ENCODE measurements at places on chromosomes 3 and 15. TPM values are rescaled to one million over a fixed set of nuclear protein-coding genes. Genes with fewer than 3 reads are reported as not detected.

GRCh38 chr15:92864127-92864814 lies 35.9 kb upstream of the CHD2 start:
- H3K4me1 ChIP-seq, result no peaks in the 10 kb centered on the region
- no peak overlapping the region for H3K27ac ChIP-seq
- H3K36me3 ChIP-seq, result peaks cover 5% of the 10 kb centered on the region
- no peaks in the 10 kb centered on the region for H3K27me3 ChIP-seq
- DNase-seq, result no peak
- no peak overlapping the region for H3K4me3 ChIP-seq

GRCh38 chr3:100893590-100893989 lies 99.6 kb downstream of the ABI3BP start:
- H3K4me1 ChIP-seq, result no peaks in the 10 kb centered on the region
- DNase-seq, result no peak
- peaks cover 17% of the 10 kb centered on the region for H3K27me3 ChIP-seq
- no peaks in the 10 kb centered on the region for H3K36me3 ChIP-seq

GRCh38 chr3:192834428-192834827 lies 83.2 kb downstream of the MB21D2 start:
- DNase-seq, result no peak
- H3K36me3 ChIP-seq, result peaks cover 8% of the 10 kb centered on the region
- no peaks in the 10 kb centered on the region for H3K27me3 ChIP-seq
- H3K4me3 ChIP-seq, result no peak overlapping the region
- H3K27ac ChIP-seq, result no peak overlapping the region

DNA sequence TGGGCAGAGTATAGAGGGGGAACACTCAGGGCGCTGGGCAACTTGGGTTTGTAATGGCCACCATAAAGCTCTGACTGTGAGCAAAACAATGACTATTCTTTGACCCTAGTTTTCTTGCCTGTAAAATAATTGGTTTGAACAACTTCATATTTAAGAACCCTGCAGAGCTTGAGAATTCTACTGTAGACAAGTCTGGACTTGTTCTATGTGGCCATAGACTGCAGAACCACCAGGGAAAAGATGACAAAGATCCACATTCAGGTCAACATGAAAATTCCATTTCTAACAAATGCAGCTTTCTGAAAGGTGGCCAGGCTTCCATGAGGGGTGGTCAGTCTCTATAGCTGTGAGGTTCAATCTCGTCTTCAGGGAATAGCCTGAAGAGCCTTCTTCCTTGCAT lies 239.4 kb upstream of the LRRN1 start:
- H3K4me1 ChIP-seq, result no peaks in the 10 kb centered on the region
- DNase-seq, result no peak
- H3K36me3 ChIP-seq, result no peaks in the 10 kb centered on the region

DNA sequence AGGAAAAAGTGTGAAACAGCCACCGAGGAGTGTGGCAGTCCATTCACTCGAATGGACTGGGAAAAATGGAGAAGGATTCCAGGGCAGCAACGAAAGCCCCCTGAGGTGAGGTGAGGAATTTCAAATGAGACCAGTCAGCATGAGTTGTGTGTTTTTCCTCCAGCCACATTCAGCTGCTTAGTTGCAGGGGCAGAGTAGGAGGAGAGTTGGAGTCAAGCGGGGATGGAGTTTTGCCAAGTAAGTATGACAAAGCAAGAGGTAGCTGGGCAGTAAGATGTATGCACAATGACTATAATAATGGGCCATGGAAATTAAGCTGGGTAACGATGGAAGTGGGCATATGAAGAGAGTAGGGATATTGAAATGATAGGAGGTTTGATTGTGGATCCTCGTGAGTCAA lies 64.4 kb downstream of the CCDC54 start:
- H3K36me3 ChIP-seq, result no peaks in the 10 kb centered on the region
- no peaks in the 10 kb centered on the region for H3K4me1 ChIP-seq
- no peak overlapping the region for H3K27ac ChIP-seq

- DNase-seq, result peak; percentile 81
- peak overlapping the region; percentile 88 for H3K27ac ChIP-seq
- peak overlapping the region; percentile 87 for H3K4me3 ChIP-seq
- no peaks in the 10 kb centered on the region for H3K27me3 ChIP-seq
- H3K36me3 ChIP-seq, result peaks cover 66% of the 10 kb centered on the region
Measured at GRCh38 chr3:18425641-18426257, 610 bp upstream of the SATB1 start.

DNA sequence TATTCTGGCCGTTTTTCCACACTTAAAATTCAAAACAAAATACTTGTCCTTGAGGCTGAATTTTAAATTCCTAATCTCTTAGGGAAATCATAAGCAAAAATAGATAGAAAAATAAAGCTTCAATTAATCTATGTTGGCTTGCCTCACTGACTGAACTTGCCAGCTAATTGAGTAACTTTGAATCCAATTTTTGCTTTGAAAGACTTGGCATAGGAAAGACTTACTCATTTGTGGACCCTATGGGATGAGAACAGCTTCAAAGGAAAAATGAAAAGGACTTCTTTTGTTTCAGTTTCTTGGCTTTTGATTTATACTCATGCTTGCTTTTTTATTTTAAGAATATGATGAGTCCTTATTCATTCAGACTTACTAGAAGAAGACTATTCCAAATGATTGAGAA lies 370.7 kb upstream of the RARB start:
- no peaks in the 10 kb centered on the region for H3K27me3 ChIP-seq
- no peak overlapping the region for H3K4me3 ChIP-seq
- DNase-seq, result no peak
- no peaks in the 10 kb centered on the region for H3K36me3 ChIP-seq
- no peaks in the 10 kb centered on the region for H3K4me1 ChIP-seq

The HYAL3 gene
- total RNA-seq, result 12.7 TPM

- peaks cover 12% of the 10 kb centered on the region for H3K36me3 ChIP-seq
- H3K4me1 ChIP-seq, result no peaks in the 10 kb centered on the region
- no peaks in the 10 kb centered on the region for H3K27me3 ChIP-seq
- H3K27ac ChIP-seq, result no peak overlapping the region
- peak; percentile 62 for DNase-seq
Measured at GRCh38 chr3:129383292-129383860, 45.1 kb downstream of the EFCAB12 start.

- no peak overlapping the region for H3K27ac ChIP-seq
- H3K27me3 ChIP-seq, result no peaks in the 10 kb centered on the region
- no peaks in the 10 kb centered on the region for H3K36me3 ChIP-seq
- no peak for DNase-seq
- no peak overlapping the region for H3K4me3 ChIP-seq
Measured at GRCh38 chr3:172676196-172676922, 34.5 kb downstream of the NCEH1 start.

DNA sequence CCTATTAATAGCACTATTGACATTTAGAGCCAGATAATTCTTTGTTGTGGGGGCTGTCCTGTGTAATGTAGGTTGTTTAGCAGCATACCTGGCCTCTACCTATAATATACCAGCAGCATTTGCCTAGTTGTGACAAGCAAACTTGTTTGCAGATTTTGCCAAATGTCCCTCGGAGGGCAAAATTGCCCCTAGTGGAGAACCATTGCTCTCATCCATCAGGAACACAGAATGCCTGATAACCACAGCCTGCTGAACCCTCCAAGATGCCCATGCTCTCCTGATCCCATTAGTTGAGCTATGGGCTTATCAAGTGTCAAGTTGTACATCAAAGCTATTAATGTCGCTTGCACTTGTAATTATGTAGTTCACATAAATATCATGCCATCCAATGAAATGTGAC lies 15.0 kb upstream of the KBTBD8 start:
- no peak overlapping the region for H3K4me3 ChIP-seq
- peaks cover 10% of the 10 kb centered on the region for H3K27me3 ChIP-seq

DNA sequence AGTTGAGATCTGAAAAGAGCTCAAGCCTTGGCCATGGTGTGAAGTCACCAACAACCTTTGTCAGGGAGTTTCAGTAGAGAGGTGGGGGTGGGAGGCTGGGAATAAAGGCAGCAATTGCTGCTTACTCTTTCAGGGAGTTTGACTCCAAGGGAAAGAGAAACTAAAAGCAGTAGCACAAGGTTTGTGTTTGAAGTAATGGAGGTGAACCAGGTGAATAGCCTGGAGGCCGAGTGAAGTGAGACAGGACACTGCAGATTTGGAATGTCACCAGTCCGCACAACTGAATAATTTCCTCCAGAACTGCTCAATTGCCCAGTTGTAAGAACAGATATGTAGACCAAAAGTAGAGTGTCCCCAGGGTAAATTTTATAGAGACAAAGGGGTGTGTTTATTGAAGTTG lies 44.1 kb downstream of the CD86 start:
- DNase-seq, result no peak
- H3K4me3 ChIP-seq, result no peak overlapping the region
- no peak overlapping the region for H3K27ac ChIP-seq
- no peaks in the 10 kb centered on the region for H3K36me3 ChIP-seq
- no peaks in the 10 kb centered on the region for H3K27me3 ChIP-seq

- peaks cover 58% of the 10 kb centered on the region for H3K36me3 ChIP-seq
- no peaks in the 10 kb centered on the region for H3K27me3 ChIP-seq
- peaks cover 58% of the 10 kb centered on the region for H3K4me1 ChIP-seq
- peak overlapping the region; percentile 93 for H3K27ac ChIP-seq
- DNase-seq, result peak; percentile 89
- H3K4me3 ChIP-seq, result peak overlapping the region; percentile 94
Measured at GRCh38 chr15:38563723-38564519, 693 bp downstream of the RASGRP1 start.

The GATA2 gene
- total RNA-seq, result not detected

GRCh38 chr15:67784090-67784781 lies 41.1 kb upstream of the SKOR1 start:
- H3K4me1 ChIP-seq, result peaks cover 34% of the 10 kb centered on the region
- DNase-seq, result peak; percentile 40
- no peaks in the 10 kb centered on the region for H3K27me3 ChIP-seq
- no peak overlapping the region for H3K4me3 ChIP-seq
- no peaks in the 10 kb centered on the region for H3K36me3 ChIP-seq

DNA sequence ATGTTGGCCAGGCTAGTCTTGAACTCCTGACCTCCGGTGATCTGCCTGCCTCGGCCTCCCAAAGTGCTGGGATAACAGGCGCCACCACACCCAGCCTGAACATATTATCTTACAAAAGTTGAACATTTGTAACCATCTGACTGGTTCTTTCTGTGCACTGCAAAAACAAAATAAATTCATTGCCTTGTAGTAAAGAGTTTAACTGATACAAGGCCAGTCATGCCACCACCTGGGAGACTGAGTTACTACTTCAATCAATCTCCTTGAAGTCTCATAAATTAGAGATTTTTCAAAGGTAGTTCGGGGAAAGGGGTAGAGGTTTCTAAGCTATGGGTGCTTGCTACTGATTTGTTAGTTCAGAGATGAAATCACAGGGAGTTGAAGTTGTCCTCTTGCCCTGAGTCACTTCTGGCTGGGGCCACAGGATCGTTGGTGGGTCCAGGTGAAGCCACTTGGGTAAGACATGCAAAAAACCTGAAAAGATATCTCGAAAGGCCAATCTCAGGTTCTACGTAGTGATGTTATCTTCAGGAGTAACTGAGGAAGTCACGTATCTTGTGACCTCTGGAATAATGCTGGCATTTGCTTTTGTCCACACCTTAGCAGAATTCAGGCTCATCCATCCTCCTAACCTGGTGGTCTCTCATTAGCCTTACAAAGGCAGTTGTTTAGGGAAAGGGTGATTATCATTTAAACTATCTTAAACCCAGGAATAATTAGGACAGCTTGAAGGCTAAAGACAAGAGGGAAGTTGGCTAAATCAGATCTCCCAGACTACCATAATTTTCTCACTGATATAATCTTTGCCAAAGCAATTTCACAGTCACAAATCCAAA lies 33.7 kb downstream of the ZBTB11 start:
- H3K36me3 ChIP-seq, result peaks cover 24% of the 10 kb centered on the region
- no peak overlapping the region for H3K4me3 ChIP-seq
- H3K27me3 ChIP-seq, result no peaks in the 10 kb centered on the region
- H3K27ac ChIP-seq, result peak overlapping the region; percentile 82

DNA sequence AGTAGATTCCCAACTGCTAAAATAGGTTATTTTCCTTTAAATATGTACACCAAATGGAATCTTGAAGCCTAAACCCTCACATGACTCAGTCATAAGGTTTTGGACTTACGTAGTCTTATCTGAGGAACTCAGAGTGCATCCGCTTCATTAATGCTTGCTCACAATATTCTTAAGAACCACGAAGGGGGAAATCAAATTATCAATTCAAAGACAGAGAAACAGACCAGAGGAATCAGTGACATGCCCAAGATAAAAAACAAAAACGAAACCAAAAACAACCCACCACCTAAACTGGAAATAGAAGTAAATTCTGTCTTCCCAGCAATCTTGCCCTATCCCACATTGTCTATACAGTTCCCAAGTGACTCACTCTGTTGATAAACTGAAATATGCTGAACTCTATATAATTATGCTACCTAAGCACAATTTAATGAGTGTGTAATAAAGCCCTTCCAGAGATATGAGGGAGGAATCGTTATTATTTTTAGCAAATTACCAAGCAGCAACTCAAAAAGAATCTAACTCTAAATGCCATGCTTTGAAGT lies 135.4 kb upstream of the CBLB start:
- no peaks in the 10 kb centered on the region for H3K27me3 ChIP-seq
- peaks cover 13% of the 10 kb centered on the region for H3K36me3 ChIP-seq
- H3K4me1 ChIP-seq, result peaks cover 1% of the 10 kb centered on the region
- H3K27ac ChIP-seq, result peak overlapping the region; percentile 33
- no peak for DNase-seq

The ERICH6 gene
- 0.60 TPM for total RNA-seq

The RLBP1 gene
- total RNA-seq, result not detected

- no peak for DNase-seq
- no peak overlapping the region for H3K27ac ChIP-seq
- H3K4me3 ChIP-seq, result no peak overlapping the region
- no peaks in the 10 kb centered on the region for H3K27me3 ChIP-seq
Measured at GRCh38 chr3:5441401-5441800, 253.9 kb downstream of the EDEM1 start.

The REC114 gene
- not detected for total RNA-seq

The LIPC gene
- total RNA-seq, result 4.4 TPM

- DNase-seq, result no peak
- H3K27me3 ChIP-seq, result no peaks in the 10 kb centered on the region
- no peaks in the 10 kb centered on the region for H3K36me3 ChIP-seq
- H3K27ac ChIP-seq, result no peak overlapping the region
Measured at GRCh38 chr3:147701195-147701594, 292.0 kb downstream of the ZIC1 start.

- no peak overlapping the region for H3K4me3 ChIP-seq
- no peak overlapping the region for H3K27ac ChIP-seq
- peaks cover 3% of the 10 kb centered on the region for H3K27me3 ChIP-seq
Measured at GRCh38 chr3:56413911-56414310, 54.4 kb downstream of the ERC2 start.

- H3K36me3 ChIP-seq, result no peaks in the 10 kb centered on the region
- DNase-seq, result peak; percentile 87
- no peak overlapping the region for H3K27ac ChIP-seq
- H3K27me3 ChIP-seq, result peaks cover 51% of the 10 kb centered on the region
Measured at GRCh38 chr15:75801859-75802593, 41.2 kb upstream of the UBE2Q2 start.

DNA sequence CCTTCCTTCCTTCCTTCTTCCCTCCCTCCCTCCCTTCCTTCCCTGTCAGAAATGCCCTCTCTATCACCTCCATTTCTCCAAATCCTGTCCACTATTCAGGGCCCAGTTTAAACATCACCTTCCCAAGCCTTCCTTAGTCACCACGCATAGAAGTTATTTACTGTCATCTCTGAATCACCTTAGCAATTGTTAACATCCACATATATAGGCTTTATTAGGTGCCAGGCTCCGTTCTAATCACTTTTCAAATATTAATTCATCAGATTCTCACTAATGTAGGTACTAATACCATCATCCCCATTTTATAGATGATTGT lies 1.1 kb upstream of the MAGEF1 start:
- peaks cover 20% of the 10 kb centered on the region for H3K27me3 ChIP-seq
- H3K27ac ChIP-seq, result no peak overlapping the region
- H3K4me1 ChIP-seq, result peaks cover 24% of the 10 kb centered on the region
- H3K4me3 ChIP-seq, result no peak overlapping the region
- no peak for DNase-seq

GRCh38 chr3:151919446-151919845 lies 46.0 kb downstream of the SUCNR1 start:
- H3K27ac ChIP-seq, result no peak overlapping the region
- peaks cover 3% of the 10 kb centered on the region for H3K27me3 ChIP-seq
- no peaks in the 10 kb centered on the region for H3K36me3 ChIP-seq
- H3K4me3 ChIP-seq, result no peak overlapping the region
- no peak for DNase-seq
- H3K4me1 ChIP-seq, result no peaks in the 10 kb centered on the region

Measured in activated CD8-positive, alpha-beta T cell treated with anti-CD3 and anti-CD28 coated beads, Interleukin-2, amount 10 ng/mL, durations not matched to agents 7 days and 5 days (primary cell).